HS-5 (cell line): ENCODE measurements at places on chromosomes 16 and 17.

DNA sequence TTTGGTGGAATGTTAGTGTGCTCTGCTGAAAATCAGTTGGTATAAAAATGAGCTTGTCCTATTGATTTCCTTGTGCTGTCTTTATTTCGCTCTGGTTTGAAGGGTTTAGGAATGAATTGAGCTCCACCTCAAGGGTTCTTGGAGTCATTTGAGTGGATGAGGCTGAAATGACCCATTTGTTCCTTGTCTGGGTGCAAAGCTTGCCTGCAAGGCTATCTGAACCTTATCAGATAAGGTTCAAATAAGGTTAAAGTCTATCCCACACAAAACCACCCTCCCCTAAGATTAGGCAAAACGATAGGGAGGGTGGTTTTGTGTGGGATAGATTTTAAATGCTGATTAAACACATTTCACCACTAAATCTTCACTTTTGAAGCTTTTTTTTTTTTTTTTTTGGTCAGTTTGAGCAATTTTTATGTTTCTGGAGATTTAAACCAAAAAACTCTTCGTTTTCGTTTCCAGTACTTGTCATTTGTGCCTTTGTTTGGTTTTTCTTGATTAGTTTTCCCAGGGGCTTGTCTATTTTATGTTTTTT lies 62.7 kb downstream of the ARHGAP44 start:
- DNase-seq, result no peak

- DNase-seq, result no peak
Observed at GRCh38 chr17:6476810-6477179, 32.5 kb downstream of the PIMREG start.

DNA sequence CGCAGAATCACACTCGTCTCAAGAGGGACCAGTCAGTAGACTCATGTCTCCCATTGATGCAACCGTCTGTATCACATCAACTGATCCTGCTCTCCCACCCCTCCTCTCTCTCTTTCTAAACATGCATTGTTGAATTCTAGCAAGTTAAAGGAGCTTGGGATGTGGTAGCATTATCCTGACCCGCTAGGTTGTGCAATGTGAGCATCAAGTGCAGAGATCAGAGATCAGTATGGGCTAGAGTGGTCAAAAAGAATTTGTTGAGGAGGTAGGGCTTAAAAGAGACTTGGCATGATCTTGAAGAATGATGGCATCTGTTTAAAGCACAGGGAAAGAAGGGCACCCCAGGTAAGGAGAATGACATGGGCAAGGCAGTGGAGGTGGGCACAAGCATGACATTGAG lies 38.7 kb downstream of the PRSS54 start:
- DNase-seq, result no peak

GRCh38 chr17:7572338-7572587 lies 7.2 kb upstream of the CD68 start:
- DNase-seq, result no peak

GRCh38 chr16:75048054-75048453 lies 49.2 kb downstream of the ZNRF1 start:
- DNase-seq, result no peak

DNA sequence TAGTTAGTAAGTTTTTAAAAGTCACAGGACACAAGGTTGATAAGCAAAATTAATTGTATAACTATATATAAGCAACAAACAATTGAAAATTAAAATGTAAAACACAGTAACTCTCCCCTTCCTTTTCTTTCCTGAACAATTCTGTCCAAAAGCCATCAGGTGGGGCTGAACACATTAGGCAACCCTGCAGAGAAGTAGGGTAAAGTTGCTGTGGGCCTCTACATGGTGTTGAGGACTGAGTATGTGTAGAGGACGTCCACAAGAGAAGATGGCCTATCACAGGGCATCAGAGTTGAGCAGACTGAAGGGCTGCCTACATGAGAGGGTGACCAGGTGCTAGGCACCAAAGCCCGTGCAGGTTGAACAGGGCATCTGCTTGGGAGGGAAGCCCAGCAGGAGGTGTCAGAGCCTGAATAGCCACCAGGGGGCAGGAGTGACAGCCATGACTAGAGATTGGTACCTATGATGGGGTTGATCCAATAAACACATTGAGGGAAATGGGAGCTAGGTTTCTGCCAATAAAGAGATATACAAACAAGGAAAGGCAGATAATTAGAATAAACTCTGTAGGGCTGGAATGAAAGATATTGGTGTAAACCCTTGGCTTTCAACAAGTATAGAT lies 415.1 kb downstream of the NPIPA8 start:
- no peak for DNase-seq

GRCh38 chr16:79466111-79466510 lies 134.4 kb downstream of the MAF start:
- no peak for DNase-seq

- no peak for DNase-seq
Observed at GRCh38 chr16:67884-68789, 4.3 kb downstream of the RHBDF1 start.

DNA sequence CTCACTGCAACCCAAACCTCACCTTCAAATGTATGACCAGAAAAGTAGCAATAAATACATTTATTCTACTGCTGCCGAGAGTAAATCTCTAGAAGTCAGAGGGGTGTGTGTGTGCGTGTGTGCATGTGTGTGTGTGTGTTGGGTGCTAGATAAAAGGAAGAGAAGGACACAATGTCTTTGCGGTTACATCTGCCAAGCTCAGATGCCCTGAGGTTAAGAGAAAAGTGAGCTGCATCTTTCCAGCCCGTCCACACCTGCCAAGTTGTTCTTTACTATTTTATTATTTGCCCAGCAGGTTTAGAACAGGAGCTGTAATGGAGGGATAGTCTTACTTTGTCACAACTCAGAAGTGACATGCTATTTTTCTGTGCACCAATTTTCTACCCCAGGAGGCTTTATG lies 54.5 kb upstream of the ANKFN1 start:
- no peak for DNase-seq

GRCh38 chr16:16052916-16053315 lies 103.5 kb downstream of the ABCC1 start:
- DNase-seq, result no peak

- DNase-seq, result no peak
Observed at GRCh38 chr16:9334103-9334502, 242.7 kb downstream of the HAPSTR1 start.

DNA sequence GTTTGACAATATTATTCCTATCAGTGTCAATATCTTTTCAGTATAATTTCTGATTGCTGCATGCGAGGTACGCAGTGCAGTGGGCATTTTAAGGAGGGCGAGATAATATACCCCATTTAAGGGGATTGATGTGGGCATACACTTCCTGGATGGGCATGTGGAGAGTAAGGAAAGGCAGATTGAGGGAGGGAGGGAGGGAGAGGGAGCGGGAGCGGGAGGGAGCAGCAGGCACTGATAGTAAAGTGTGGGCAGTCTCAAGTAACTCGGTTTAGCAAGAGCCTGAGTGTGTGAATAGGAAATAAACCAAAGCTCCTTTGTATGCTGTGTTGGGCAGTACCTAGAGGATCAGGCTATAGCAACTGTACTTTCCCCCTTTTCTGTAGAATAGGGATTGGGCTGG lies 5.1 kb downstream of the BPTF start:
- DNase-seq, result no peak

DNA sequence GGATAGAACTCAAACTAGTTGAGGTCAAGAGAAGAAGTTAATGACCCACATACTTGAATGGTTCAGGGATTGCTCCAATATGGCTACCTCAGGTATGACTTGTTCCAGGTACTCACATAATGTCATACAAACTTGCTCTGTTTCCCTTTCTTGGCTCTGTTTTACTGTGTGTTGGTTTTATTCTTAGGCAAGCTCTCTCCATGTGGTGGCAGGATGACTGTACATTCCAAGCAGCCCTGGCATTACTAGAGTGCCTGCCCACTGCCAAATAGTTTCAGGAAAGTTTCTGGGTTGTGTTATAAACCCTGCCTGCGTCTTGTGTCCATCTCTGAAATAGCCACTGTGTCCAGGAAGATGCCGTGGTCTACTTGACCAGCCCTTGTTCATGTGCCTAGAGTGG lies 476.8 kb downstream of the SHISA9 start:
- no peak for DNase-seq

DNA sequence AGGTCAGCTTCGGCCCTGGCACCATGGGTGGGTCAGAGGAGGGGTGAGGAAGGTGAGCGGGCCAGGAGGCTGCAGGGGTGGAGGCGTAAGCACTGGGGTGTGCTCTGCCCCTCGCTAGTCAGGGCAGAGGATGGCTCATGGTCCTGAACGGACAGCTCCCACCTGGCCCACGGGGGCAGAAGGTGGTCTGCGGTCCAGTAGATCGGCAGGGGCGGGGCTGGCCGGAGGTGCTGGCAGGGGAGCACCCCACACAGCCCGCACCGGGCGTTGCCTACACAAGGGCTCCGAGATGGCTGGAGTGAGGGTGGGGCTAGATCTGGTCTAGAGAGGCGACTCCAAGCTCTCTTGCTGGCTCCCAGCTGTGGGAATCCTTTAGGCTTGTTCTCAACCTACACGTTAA lies 8.2 kb downstream of the NPTX1 start:
- no peak for DNase-seq

DNA sequence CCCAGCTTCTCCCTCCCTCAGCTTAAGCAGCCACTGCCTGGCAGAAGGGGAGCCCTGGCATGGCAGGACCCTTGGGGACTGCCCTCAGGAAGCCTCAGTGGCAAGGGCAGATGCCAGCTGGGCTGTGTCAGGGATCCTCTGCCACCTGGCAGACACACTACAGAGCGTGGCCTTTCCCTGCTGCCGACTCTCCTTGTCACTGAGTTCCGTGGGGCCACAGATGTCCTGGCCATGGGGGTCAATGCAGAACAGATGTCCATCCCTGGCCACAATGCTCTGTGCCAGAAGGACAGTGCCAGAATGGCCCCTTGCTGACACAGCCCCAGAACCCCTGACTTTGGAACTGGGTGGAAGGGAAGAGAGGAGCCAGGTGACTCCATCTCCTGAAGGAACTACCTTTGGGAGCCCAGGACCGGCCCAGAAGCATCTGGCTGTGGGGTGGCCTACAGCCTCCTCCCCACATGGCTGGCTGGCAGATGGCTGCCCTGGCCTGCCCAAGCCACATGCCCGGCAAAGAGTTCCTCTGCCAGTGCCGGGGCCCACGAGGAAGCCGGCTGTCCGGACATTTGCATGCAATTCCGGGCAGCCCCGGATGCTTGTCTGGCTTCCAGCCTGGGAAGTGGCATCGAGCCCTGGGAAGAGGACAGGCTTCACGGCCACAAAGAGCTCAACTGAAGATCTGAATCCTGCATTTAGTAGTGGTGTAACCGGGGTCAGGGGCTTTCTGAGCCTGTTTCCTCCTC lies 24.1 kb downstream of the NPTX1 start:
- no peak for DNase-seq

GRCh38 chr17:27751622-27752490 lies 48.5 kb downstream of the NOS2 start:
- DNase-seq, result no peak

GRCh38 chr16:54143934-54144571 lies 142.5 kb downstream of the IRX3 start:
- DNase-seq, result no peak

DNA sequence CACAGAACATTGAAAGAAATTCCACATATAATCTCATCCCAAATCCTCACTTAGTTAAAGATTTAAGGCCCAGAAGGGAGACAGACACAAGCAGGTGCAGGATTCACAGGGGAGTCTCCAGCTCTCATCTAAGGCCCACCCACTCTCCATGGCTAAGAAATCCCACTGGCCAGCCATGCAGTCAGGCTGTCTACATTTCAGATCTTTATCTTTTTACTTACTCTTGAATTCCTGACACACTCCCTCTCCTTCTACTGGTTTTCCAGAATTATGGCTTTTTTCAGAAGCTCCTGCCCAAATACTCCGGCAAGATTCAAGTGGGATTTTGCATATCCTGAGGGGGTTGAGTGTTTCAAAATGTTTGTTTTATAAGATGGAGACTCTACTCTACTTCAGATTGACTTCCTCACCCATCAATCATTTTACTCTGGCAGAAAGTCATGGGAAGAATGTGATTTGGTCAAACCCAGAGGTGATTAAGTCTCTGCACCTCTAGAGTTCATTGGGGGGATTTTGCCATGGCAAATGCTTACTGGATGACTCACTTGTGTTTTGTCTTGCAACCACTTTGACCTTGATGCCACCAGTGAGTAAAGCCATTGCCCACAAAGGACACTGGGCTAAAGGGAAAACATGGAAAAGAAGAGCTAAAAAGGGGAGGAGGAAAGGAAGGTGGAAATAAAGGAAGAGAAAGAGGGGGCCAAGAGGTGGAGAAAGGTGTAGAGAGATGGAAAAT lies 688.8 kb upstream of the SALL1 start:
- DNase-seq, result no peak
